CD4-positive, alpha-beta T cell (primary cell): ENCODE measurements at places on chromosomes 6 and 20.

GRCh38 chr6:43776115-43776798 lies 6.2 kb downstream of the VEGFA start:
- peaks cover 22% of the 10 kb centered on the region for H3K4me1 ChIP-seq
- H3K4me3 ChIP-seq = no peak overlapping the region
- H3K36me3 ChIP-seq = no peaks in the 10 kb centered on the region
- DNase-seq = no peak
- H3K27ac ChIP-seq = no peak overlapping the region
- H3K27me3 ChIP-seq = peaks cover 25% of the 10 kb centered on the region

DNA sequence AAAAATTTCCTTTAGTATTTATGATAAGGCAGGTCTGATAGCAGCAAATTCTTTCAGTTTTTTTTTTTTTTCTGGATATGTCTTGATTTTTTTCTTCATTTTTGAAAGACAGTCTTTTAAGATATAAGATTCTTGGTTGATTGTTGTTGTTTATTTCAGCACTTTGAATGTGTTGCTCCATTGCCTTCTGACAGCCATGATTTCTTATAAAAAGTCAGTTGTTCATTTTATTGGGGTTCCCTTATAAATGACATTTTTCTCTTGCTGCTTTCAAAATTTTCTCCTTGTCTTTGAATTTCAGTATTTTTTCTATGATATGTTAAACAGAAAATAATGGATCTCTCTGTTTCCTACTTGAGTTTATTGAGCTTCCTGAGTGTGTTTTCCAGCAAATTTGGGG lies 152.3 kb downstream of the ISM1 start:
- H3K36me3 ChIP-seq = no peaks in the 10 kb centered on the region
- H3K27ac ChIP-seq = no peak overlapping the region
- DNase-seq = no peak
- no peaks in the 10 kb centered on the region for H3K27me3 ChIP-seq

GRCh38 chr6:160254467-160255312 lies 3.9 kb downstream of the SLC22A2 start:
- no peaks in the 10 kb centered on the region for H3K27me3 ChIP-seq
- no peak overlapping the region for H3K27ac ChIP-seq
- no peaks in the 10 kb centered on the region for H3K36me3 ChIP-seq
- DNase-seq = no peak
- no peaks in the 10 kb centered on the region for H3K4me1 ChIP-seq

DNA sequence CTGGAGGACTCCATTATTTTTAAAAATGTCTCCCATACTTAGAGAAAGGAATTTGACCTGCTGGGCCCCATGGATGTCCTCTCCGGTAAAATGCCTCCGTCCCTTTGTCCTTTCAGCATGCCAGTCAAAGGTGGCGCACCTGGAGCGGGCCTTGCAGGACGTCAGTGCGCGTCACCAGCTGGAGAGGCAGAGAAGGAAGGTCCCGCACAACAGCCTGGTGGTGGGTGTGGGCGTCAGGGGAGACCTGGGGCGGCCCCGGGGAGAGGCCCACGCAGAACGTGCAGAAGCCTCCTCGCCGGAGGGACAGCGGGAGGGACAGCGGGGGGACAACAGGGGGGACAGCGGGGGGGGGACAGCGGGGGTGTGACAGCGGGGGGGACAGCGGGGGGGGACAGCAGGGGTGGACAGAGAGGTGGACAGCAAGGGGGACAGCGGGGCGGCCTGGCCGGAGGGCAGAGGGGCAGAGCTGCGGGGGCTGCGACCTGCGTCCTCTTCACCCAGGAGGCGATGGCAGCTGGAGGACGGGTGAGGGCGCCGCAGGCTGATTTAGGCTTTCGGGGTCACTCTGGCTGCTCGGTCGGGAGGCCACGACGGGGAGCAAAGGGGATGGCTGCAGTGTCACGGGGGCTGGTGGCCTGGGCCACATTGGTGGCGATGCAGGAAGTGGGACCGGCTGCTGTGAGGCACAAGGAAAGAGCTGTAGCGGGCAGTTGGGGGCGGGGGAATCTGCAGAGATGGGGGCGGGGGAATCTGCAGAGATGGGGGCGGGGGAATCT lies 859 bp upstream of the KIF25 start:
- H3K27me3 ChIP-seq = no peaks in the 10 kb centered on the region
- no peak overlapping the region for H3K27ac ChIP-seq
- H3K36me3 ChIP-seq = no peaks in the 10 kb centered on the region

DNA sequence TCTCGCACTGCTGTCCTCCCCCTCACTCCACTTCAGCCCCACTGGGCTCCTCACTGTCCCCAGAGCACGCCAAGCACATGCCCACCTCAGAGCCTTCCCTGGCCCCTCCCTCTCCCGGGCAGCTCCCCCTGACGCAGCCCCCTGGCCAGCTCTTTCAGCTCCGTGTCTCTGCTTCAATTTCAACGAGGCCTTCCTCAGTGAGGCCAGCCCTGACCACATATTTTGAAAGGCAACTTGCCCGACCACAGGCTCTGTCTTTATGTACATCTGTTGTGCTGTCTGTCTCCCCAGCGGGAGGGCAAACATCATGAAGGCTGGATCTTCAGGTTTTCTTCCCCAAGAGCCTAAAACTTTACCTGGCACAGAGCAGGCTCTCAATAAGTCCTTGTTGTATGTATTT lies 44.6 kb downstream of the JPH2 start:
- no peak overlapping the region for H3K4me3 ChIP-seq
- H3K36me3 ChIP-seq = no peaks in the 10 kb centered on the region
- no peaks in the 10 kb centered on the region for H3K4me1 ChIP-seq
- no peak overlapping the region for H3K27ac ChIP-seq

DNA sequence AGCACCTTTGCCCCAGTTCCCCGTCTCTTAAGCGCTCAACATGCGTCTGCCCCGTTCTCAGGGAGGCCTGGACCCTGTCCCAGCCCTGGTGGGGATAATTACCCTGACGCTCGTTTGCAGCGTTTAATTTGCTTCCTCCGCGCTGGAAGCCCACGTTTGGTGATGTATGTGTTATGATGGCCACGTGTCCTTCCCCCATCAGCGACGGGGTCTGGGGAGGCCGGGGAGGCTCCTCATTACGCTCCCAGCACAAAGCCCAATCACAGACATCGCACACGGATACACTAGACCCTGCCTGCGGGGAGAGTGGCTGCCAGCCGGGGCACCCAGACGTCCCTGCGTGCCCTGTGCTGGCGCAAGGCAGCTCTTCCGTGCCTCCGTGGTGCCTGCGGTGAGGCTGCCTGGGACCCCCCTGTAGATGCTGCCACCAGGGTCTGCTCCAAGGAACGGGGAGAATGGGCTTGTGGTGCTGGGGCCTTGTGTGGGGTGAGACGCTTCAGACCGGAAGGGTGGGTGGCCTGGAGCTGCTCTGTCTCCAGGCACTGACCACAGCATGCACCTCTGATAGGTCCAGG lies 10.2 kb upstream of the CHRNA4 start:
- DNase-seq = no peak
- H3K4me1 ChIP-seq = no peaks in the 10 kb centered on the region
- peaks cover 4% of the 10 kb centered on the region for H3K27me3 ChIP-seq
- H3K4me3 ChIP-seq = no peak overlapping the region
- H3K27ac ChIP-seq = no peak overlapping the region

DNA sequence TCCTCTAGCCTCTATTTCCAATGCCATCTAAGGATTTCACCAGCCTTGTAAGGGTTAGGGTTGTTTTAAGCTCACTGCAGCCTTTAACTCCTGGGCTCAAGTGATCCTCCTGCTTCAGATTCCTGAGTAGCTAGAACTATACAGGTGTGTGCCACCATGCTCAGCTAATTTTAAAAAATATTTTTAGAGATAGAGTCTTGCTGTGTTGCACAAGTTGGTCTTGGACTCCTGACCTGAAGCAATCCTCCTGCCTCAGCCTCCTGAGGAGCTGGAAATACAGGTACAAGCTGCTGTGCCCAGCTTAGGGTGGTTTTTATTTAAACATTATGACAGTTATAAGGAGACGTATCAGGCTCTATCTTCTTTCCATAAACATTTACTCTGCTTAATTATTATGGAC lies 26.5 kb downstream of the ANKRD6 start:
- H3K27me3 ChIP-seq = no peaks in the 10 kb centered on the region
- H3K36me3 ChIP-seq = no peaks in the 10 kb centered on the region
- H3K4me3 ChIP-seq = no peak overlapping the region
- no peaks in the 10 kb centered on the region for H3K4me1 ChIP-seq
- no peak overlapping the region for H3K27ac ChIP-seq

- H3K4me3 ChIP-seq = no peak overlapping the region
- DNase-seq = no peak
- no peaks in the 10 kb centered on the region for H3K4me1 ChIP-seq
- H3K36me3 ChIP-seq = no peaks in the 10 kb centered on the region
- no peak overlapping the region for H3K27ac ChIP-seq
Observed at GRCh38 chr6:72650081-72650745, 28.3 kb downstream of the KCNQ5 start.

DNA sequence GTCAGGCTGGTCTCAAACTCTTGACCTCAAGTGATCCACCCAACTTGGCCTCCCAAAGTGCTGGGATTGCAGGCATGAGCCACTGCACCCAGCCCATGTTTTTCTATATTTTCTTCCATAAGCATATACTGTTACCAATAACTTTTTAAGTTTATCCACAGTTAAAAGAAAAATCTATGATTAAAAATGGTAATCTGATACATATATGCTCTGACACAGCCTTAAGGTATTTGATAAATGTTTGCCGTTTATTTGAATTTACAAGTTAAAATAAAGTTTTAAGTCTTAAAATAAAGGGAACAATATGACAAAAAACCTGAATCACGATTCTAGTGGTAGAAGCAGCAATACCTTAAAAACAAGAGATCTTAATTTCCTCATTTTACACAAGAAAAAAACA lies 5.2 kb downstream of the STK38 start:
- DNase-seq = no peak
- H3K27ac ChIP-seq = no peak overlapping the region
- peaks cover 45% of the 10 kb centered on the region for H3K36me3 ChIP-seq
- peak overlapping the region; percentile 97 for H3K4me3 ChIP-seq
- H3K27me3 ChIP-seq = no peaks in the 10 kb centered on the region

DNA sequence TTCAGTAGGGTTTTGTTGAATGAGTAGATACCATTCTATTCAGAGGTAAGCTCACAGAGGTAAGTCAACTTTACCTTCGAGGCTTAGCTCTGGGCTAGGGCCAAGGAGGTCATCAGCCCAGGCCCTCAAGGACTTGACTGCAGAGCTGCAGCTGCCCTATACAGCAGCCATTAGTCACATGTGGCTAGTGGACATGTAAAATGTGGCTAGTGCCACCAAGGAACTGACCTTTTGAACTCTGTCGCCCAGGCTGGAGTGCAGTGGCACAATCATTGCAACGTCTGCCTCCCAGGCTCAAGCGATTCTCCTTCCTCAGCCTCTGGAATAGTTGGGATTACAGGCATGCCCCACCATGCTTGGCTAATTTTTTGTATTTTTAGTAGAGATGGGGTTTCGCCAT lies 47.9 kb upstream of the EPB41L1 start:
- no peak overlapping the region for H3K4me3 ChIP-seq
- DNase-seq = no peak
- no peak overlapping the region for H3K27ac ChIP-seq
- H3K4me1 ChIP-seq = no peaks in the 10 kb centered on the region
- H3K27me3 ChIP-seq = no peaks in the 10 kb centered on the region

GRCh38 chr6:31686483-31686882 lies 5.6 kb upstream of the LY6G5C start:
- H3K27me3 ChIP-seq = no peaks in the 10 kb centered on the region
- H3K4me3 ChIP-seq = no peak overlapping the region
- peaks cover 52% of the 10 kb centered on the region for H3K36me3 ChIP-seq
- no peak for DNase-seq

DNA sequence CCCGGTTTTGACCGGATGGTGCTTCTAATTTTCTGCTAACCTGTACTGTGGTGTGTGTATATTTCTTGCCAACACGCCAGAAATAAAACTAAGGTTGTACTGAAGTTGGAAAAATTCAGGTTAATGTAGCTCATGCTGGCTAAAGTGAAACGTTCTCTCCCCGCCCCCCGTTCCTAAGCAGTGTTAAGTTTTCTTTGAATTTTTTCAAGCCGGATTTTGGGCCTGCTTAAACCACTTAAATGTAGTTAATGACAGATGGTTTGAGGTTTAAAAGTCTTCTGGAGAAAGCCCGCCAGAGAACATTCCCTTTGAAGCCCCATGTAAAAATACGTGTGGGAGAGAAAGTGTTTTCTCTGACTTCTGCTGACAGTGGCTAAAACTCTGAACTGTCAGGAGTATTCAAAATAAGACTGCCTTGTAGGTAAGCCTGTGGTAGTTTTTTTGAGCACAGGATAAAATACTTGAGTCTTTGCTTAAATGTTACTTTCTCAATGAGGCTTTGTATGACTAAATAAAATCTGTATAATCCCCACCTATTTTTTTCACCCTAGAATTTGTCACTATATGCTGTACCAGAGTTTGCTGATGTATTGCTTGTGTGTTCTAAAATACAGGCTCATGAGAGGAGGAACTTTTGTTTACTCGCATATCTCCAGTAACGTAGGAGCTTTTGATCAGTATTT lies 101.3 kb downstream of the OR2B2 start:
- H3K36me3 ChIP-seq = no peaks in the 10 kb centered on the region
- peak overlapping the region; percentile 81 for H3K27ac ChIP-seq
- H3K27me3 ChIP-seq = no peaks in the 10 kb centered on the region
- no peak for DNase-seq
- H3K4me1 ChIP-seq = peaks cover 47% of the 10 kb centered on the region

- no peaks in the 10 kb centered on the region for H3K27me3 ChIP-seq
- no peak overlapping the region for H3K4me3 ChIP-seq
- peaks cover 56% of the 10 kb centered on the region for H3K4me1 ChIP-seq
- H3K36me3 ChIP-seq = no peaks in the 10 kb centered on the region
- no peak overlapping the region for H3K27ac ChIP-seq
Observed at GRCh38 chr6:6592826-6593475, 4.4 kb downstream of the LY86 start.

DNA sequence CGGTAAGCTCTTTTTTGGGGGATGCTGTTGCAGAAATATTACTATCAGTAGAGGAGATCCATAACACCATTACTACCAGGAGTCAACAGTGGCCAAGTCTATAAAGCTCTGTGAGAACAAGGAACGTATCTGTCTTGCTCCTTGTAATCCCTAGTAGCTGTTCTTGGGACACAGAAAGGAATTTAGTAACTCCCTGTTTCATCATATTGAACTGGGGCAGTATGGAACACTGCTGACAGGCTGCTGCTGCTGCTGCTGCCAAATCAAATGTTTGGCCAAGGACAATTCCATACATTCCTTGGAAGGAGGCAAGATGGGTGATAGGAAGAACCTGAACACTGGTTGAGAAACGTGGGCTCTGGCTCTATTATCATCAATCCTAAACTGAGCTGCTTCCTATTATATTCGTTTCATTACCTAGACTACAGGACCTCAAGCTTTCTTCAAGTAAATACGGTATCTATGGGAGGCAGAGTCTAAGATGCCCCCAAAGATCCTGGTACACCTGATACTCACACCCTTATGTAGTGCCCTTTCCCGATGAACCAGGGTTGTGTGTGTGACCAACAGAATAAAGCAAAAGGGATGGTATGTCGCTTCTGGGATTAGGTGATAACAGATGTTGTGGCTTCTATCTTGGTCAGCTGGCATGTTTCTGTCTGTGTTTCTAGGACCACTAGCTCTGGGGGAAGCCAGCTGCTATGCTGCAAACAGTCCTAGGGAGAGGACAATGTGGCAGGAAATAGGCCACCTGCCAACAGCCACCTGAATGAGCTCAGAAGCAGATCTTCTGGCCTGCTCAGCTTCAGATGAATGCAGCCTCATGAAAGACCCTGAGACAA lies 39.5 kb downstream of the ELOVL5 start:
- H3K27ac ChIP-seq = no peak overlapping the region
- no peak overlapping the region for H3K4me3 ChIP-seq
- DNase-seq = no peak
- H3K4me1 ChIP-seq = peaks cover 60% of the 10 kb centered on the region

GRCh38 chr6:129731428-129731827 lies 21.5 kb upstream of the ARHGAP18 start:
- H3K4me3 ChIP-seq = no peak overlapping the region
- no peak for DNase-seq
- no peaks in the 10 kb centered on the region for H3K4me1 ChIP-seq
- H3K27ac ChIP-seq = no peak overlapping the region
